Putamen (tissue), 1 donor: ENCODE measurements at places on chromosomes 5 and 9.

- no peak for DNase-seq
Observed at GRCh38 chr9:114275246-114276004, 47.5 kb upstream of the ORM1 start.

DNA sequence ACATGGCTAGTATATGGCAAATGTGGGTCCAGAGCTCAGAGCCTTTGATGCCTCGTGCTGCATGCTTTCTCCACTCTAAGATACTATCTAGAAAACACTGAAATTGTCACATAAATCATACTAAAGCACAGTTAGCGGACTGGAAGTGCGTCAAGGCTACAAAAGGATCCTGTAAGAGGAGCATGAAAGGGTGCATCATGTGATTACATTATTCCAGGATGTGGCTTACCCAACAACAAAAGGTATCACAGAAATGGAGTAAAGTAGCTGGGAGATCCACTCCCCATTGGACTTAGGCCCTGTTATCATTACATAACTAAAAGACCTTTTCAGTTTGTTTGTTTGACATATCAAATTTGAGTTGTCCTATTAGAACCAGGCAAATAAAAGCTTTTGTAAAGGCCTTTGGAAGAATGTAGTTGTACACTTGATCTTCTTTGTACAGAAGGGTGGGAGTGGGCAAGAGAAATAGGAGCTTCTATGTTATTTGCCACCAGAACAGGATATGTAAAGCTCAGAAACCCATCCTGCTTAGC, 6.9 kb downstream of the SLC31A1 start:
- no peak for DNase-seq

DNA sequence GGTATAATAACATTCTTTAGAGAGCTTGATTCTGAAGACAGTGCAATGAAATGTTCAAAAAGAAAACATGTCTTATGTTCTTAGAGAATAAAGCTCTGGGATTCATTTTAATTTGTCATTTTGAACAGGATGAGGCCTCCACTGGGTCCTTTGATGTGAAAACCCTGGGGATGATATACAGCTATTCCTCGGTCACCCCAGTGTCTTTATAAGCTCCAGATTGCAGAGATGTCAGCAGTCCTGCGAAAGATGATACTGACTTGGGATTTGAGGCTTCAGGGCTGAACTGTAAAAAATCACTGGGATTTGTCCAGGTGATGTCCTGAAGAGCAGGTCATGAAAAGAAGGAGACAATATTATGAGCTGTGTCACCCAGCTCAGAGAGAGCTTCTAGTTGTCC, 529.7 kb upstream of the ZNF608 start:
- DNase-seq: peak; percentile 14

GRCh38 chr5:5978501-5979376, 399.6 kb downstream of the MED10 start:
- DNase-seq: no peak

DNA sequence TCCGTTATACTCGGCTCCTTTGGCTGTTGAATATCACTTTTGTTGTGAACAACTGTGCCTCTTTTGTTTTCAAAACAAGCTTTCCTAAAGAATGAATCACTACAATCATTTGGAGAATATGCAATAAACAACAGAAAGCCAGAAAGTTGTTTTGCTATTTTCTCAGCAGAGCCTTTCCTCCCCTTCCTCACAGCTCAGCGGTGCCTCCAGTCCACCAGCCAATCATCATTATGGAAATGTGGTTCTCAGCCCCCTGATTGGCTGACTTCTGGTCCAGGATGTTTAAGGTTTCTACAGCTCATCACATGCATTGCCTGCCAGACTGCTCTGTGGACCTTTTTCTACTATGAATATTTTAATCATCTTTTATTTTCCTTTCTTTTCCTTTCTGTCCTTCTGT, 9.1 kb upstream of the ZNF608 start:
- DNase-seq: peak; percentile 84

- no peak for DNase-seq
Observed at GRCh38 chr5:65742565-65743231, 20.7 kb downstream of the NLN start.

GRCh38 chr5:10227379-10227778, 22.3 kb downstream of the ATPSCKMT start:
- DNase-seq: no peak

DNA sequence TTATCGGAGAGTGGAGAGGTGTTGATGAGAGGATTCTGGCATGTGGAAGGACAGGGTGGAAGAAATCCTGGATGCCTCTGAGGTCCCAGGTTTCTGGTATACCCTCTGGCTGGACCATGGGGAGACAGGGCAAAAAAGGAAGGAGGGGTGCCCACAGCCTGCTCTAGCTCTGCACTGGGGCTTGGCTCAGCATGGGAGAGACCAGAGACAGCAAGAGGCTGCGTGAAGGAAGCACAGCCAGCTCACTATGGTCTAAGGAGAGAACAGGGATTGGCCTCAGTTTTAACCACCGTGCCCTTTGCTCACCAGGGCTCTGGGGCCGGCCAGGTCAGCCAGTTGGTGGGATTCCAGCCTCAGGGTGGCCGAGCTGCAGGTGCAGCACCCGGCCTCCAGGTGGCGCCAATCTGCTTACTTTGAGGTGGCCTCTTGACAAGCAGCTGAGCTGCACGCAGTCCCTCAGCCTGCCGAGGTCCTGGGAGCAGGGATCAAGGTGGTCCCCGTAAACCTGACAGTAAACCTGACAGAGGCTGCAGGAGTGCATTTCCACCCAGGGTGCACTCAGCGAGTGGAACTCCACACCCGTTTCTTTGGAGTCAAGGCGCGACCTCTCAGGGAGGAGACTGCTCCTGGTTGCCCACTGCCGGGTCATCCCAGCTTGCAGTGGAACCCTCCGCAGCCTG, 25.0 kb upstream of the SPTLC1 start:
- DNase-seq: no peak

GRCh38 chr5:40812125-40812524, 14.0 kb upstream of the PRKAA1 start:
- no peak for DNase-seq

DNA sequence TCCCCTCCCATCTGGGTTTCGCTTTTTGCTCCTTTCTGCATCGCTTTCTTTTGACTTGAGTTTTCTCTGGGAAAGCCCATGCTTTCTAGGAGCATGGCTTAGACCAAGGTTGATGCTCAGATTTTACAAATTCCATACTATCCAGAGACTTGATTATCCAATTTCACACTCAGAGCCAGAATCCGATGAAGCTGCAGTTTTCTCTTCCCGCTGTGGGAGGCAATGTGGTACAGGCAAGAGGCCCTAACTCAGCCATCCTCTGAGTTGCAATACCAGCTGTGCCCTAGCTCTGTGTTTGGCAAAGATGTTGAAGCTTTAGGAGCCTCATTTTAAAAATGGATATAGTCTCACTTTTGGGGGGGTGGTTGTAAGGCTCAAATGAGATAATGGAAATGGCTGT, 85.1 kb downstream of the BRINP1 start:
- DNase-seq: no peak

- DNase-seq: no peak
Observed at GRCh38 chr5:179413086-179413690, 67.9 kb upstream of the ADAMTS2 start.

- DNase-seq: no peak
Observed at GRCh38 chr5:111953351-111954127, 196.5 kb upstream of the NREP start.

GRCh38 chr5:128099944-128100343, 16.4 kb downstream of the SLC12A2 start:
- DNase-seq: no peak

- no peak for DNase-seq
Observed at GRCh38 chr9:136644593-136645351, 17.9 kb upstream of the EGFL7 start.
